ENCODE measurements at places on chromosomes 11 and 22.

DNA sequence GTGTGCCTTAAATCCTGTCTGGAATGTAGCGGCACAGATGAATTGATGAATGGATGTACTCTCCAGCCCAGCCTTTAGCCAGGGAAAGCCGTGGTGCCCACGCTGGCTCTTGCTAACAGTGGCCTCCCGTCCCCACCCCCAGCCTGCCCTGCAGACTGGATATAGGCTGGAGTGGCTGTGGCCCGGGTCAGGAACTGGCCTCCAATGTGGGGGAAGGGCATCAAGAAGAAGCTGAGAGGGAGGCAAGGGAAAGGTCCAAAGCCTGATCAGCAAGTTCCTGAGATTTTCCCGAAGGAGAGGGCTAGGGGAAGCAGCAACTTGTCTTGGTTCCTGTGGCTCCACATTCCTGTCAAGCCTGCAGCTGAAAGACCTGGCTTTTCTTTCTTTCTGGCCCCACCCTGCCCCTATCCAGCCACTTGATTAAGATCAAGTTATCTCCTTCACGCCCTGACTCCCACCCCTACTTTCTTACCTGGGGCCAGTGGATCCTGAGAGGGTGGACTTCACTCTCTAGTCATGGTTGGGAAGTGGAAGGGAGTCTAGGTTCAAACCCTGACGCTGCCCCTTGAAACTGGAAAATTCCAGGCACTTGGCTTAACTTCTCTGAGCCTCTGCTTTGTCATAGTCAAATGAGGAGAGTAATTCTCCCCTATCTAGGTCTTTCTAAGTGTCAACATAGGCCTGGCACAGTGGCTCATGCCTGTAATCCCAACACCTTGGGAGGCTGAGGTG, 11.0 kb upstream of the MICALL1 start:
- DNase-seq = no peak

- DNase-seq = no peak
These were observed 143.4 kb downstream of the CRYBB2 start for GRCh38 chr22:25362883-25363240.

- no peak for DNase-seq
These were observed 5.8 kb upstream of the TUB start for GRCh38 chr11:8075119-8075726.

- DNase-seq = no peak
These were observed 12.0 kb downstream of the SART1 start for GRCh38 chr11:65973439-65974110.

DNA sequence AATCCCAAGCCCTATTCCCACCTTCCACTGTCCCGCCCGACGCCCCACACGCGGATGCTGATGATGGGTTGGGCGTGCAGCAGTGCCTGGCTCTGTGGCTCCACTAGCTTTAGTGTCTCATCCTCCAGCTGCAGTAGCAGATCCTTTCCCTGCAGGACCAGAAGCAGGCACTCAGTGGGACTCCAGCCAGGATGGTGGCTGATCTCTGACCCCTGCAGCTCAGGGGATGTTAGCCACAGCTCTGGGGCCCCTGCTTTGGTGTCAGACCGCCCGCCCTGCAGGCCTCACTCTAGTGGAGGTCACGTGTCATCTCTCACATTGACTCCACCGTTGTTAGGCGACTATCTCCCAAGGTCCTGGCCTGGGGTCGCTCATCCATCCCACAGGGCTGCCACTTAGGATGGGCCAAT, 11.8 kb downstream of the SMPD1 start:
- DNase-seq = no peak

- DNase-seq = no peak
These were observed 33.4 kb downstream of the GRAMD4 start for GRCh38 chr22:46653596-46653995.

DNA sequence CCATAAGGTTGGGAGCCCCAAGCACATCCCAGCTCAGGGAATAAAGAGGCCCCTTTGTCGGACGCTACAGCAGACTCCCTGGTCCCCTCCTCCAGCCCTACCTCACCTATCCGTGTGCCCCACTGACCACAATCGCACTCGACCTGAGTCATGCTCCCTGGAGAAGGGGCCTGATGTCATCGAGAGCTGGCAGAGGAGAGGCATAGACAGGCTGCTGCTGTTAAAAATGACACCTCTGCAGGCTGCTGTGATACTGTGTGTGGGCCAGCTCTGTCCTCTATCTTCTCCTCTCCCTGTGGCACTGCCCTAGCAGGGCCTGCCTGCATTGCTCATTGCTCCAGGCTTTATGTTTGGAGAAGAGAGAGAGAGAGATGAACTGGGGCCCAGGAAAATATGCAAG, 123.4 kb upstream of the SYT13 start:
- DNase-seq = no peak

GRCh38 chr11:3903207-3903896, 47.9 kb downstream of the STIM1 start:
- no peak for DNase-seq

- DNase-seq = no peak
These were observed 75.4 kb upstream of the SYT13 start for GRCh38 chr11:45361551-45361950.

- peak; percentile 21 for DNase-seq
These were observed 4.0 kb upstream of the HMOX1 start for GRCh38 chr22:35376728-35377472.

- no peak for DNase-seq
These were observed 20.8 kb upstream of the CLNS1A start for GRCh38 chr11:77658213-77659013.

DNA sequence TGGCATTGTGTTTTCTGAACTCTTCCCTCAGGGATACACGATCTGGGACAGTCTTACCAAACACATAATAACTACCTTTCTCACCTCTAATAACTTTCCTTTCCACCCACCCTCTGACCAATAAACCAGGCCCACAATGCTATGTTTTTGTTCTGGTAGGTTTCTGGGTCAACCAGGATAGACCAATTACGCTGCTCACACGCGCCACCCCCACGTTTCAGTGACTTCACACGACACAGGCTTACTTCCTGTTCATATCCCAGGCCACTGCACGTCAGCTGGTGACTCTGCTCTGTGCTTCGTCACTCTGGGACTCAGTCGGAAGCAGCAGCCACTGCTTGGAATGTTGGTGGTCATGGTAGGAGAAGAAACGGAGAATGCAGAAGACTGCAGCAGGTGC, 2.5 kb downstream of the KRTAP5-4 start:
- no peak for DNase-seq

DNA sequence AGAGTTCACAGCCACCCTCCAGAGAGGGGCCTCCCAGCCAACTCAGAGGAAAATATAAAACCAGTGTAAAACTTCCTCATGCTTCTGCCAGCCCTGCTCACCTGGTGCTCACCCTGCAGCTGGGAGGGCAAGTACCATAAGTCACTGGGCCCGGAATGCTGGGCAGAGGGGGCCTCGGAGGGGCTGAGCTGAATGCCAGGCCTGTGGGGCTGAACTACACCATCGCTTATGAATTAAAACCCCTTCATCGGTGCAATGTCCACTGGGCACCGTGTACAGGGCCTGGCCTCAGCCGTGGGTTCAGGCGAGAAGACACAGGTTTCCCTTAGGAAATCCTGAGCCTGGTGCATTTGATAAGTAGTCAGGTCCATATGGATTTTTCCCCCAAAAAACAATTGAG, 828.6 kb downstream of the TBC1D22A start:
- DNase-seq = no peak

DNA sequence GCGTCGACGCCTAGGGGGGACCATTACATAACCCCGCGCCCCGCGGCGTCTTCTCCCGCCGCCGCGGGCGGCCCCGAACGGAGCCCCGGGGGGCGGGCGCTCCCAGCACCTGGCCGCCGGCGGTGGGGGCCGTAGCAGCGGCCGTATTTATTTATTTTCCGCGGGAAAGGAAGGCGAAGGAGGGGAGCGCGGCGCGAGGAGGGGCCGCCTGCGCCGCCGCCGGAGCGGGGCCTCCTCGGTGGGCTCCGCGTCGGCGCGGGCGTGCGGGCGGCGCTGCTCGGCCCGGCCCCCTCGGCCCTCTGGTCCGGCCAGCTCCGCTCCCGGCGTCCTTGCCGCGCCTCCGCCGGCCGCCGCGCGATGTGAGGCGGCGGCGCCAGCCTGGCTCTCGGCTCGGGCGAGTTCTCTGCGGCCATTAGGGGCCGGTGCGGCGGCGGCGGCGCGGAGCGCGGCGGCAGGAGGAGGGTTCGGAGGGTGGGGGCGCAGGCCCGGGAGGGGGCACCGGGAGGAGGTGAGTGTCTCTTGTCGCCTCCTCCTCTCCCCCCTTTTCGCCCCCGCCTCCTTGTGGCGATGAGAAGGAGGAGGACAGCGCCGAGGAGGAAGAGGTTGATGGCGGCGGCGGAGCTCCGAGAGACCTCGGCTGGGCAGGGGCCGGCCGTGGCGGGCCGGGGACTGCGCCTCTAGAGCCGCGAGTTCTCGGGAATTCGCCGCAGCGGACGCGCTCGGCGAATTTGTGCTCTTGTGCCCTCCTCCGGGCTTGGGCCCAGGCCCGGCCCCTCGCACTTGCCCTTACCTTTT, at the start of gene EP300:
TSS of gene EP300 (plus strand) at position 570 of the 795 bp plus-strand sequence. CDS start 413 bp downstream, outside the sequence.
- peak; percentile 89 for DNase-seq

- no peak for DNase-seq
These were observed 83.1 kb downstream of the WNT11 start for GRCh38 chr11:76123248-76123647.

- no peak for DNase-seq
These were observed 29.1 kb downstream of the RTL6 start for GRCh38 chr22:44468973-44469372.

GRCh38 chr11:44268614-44269080, 41.3 kb downstream of the ALX4 start:
- DNase-seq = no peak

DNA sequence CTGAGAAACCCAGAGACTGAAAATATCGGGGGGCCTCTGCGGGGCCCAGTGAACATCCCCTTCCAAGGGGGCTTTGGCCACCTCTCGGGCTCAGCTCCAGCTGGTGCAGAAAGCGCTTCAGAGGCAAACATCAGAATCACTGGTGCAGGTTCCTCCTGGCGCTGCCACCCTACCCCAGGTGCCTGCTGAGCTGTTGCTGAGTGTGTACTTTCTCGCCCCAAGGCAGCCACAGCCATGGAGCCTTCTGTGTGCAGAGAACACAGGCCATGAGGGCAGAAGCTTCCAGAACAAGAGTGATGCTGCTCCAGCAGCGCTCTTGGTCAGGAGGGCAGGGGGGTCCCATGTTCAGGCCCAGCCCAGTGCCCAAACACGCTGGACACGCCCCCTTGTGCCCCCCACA, 6.3 kb downstream of the DRD4 start:
- no peak for DNase-seq

- DNase-seq = no peak
These were observed 67.3 kb downstream of the HIPK3 start for GRCh38 chr11:33324302-33324985.

GRCh38 chr22:24265734-24266133, 4.9 kb upstream of the SPECC1L start:
- DNase-seq = no peak

GRCh38 chr11:27914080-27914479, 193.9 kb downstream of the KIF18A start:
- no peak for DNase-seq

DNA sequence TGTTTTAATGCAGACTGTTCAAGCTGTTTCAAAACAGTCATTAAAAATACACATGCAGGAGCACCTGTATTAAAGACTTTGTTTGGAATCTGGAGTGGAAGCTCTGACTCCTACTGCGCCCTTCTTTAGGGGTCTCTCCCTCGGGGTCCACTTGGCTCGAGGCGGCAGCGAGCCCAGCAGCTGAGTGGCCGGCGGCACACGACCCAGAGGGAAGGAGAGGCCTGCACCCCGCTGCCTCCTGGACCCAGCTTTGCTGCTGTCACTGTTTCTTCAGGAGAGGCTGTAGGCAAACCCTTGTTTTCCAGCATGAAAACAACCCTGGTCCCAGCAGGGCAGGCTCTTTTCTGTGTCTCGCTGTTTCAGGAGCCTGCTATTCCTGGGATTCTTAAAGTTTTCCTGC, 29.2 kb downstream of the MUC6 start:
- DNase-seq = no peak

- DNase-seq = no peak
These were observed 41.6 kb downstream of the PITPNB start for GRCh38 chr22:27877501-27877900.

- DNase-seq = no peak
These were observed 6.1 kb downstream of the SMIM45 start for GRCh38 chr22:41957941-41958556.

DNA sequence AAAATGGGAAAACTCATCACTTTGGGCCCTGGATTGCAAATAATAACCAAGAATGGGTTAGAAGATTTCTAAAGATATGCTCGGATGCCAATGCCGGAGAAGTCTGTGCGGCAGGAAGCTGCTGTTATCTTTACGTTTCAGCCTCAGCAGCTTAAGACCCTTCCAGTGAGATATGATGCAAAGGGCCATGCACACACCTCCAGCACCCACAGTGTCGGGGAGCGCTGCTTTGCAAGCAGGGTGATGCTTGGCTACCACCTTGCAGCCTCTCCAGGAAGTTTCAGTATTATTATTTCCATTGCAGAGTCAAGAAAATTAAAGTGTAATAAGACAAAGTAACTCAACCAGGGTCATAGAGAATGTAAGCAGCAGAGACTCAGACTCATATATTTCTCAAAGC, 37.3 kb downstream of the LARGE1 start:
- DNase-seq = no peak

- no peak for DNase-seq
These were observed 14.5 kb downstream of the PIK3IP1 start for GRCh38 chr22:31277741-31278140.

DNA sequence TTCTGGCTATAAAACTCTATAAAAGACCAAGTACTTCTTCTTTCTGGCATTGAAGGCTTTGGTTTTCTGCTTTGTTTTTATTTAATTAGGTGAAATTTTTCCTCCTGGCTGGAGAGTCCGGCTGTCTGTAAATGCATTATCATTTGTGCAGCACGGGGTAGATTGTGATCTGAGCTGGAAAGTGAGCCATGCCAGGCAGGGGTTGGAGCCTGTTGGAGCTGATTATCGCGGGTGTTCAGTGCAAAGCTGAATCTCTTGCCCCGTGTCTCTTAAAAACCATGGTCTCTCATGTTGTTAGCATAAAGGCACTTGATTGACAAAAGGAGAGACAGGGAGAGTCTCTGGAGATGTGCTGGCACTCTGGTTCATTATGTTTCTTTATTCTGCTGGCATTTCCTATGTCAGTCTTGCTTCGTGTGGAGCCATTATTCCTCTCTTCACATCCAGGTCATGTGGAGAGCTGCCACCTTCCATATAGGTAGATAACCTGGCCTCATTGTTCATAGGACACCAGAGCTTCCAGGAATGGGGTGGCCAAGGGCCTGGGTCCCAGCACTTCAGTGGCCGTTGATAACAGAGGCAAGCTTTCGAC, 75.2 kb downstream of the LDLRAD3 start:
- DNase-seq = peak; percentile 58

DNA sequence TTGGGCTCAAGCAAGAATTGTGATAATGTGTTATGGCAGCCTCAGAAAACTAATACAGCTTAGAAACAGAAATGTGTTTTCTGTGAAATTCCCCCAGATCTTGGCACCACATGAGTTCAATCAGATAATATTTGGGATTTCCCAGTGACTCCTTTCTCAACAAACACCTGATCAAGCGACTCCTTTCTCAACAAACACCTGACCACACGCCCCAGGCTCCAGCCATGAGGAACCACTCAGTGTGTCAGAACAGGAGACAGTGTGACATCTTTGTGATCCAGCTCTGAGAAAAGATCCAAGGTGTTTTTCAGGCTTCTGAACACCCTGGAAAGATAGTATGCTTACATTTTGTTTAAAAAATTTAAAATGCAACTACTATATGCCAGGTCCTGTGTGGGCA, 1.9 kb upstream of the UVRAG start:
- DNase-seq = no peak

Measured in cerebellum (tissue), 4 donors.